Progenitor cell of endocrine pancreas (in vitro differentiated cells): ENCODE measurements at places on chromosomes 5 and 9. TPM values are rescaled to one million over a fixed set of nuclear protein-coding genes. Genes with fewer than 3 reads are reported as not detected.
A peak's percentile ranks its signal among the peaks of the same experiment; 100 is the strongest.

DNA sequence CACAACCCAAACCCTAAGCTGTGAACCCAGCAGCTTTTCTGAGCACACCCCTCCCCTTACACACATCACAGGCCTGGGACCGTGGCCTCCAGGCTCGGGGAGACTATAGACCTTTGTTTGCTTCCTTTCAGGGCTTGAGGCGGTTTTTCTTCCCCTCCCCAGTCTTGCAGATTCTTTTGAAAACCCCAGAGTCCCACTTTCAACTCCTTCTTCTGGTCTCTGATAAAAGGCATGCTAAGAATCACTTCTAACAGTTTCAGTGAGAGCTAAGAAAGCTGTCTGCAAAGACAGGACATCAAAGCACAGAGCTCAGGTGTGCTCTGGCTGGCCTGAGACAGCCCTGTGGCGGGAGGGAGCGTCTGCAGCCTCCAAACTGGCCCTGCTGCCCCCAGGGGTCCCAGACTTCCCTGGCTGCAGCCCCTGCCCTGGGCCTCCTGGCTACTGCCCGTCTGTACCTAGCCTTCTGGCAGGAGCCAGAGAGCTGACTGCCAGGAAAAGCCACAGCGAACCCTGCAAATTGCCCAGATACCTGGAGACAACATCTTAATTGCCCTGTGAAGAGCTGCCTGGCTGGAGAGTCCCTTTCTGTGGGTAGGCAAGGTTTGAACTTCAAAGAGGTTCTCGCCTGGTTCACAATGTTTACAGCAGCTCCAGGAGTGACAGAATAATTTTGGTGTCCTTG lies 138.9 kb downstream of the GADD45G start:
- H3K36me3 ChIP-seq: no peaks in the 10 kb centered on the region
- no peak overlapping the region for H3K27ac ChIP-seq
- peaks cover 38% of the 10 kb centered on the region for H3K27me3 ChIP-seq
- H3K4me1 ChIP-seq: peaks cover 3% of the 10 kb centered on the region
- no peak overlapping the region for H3K4me3 ChIP-seq

Gene CYFIP2
- total RNA-seq: 85.1 and 88.5 TPM in 2 replicates

- DNase-seq: no peak
- H3K4me1 ChIP-seq: peaks cover 26% of the 10 kb centered on the region
- H3K27me3 ChIP-seq: no peaks in the 10 kb centered on the region
- peaks cover 9% of the 10 kb centered on the region for H3K36me3 ChIP-seq
- H3K27ac ChIP-seq: peak overlapping the region; percentile 55
- H3K4me3 ChIP-seq: no peak overlapping the region
Measured at GRCh38 chr9:33860200-33860871, 43.4 kb downstream of the UBE2R2 start.

DNA sequence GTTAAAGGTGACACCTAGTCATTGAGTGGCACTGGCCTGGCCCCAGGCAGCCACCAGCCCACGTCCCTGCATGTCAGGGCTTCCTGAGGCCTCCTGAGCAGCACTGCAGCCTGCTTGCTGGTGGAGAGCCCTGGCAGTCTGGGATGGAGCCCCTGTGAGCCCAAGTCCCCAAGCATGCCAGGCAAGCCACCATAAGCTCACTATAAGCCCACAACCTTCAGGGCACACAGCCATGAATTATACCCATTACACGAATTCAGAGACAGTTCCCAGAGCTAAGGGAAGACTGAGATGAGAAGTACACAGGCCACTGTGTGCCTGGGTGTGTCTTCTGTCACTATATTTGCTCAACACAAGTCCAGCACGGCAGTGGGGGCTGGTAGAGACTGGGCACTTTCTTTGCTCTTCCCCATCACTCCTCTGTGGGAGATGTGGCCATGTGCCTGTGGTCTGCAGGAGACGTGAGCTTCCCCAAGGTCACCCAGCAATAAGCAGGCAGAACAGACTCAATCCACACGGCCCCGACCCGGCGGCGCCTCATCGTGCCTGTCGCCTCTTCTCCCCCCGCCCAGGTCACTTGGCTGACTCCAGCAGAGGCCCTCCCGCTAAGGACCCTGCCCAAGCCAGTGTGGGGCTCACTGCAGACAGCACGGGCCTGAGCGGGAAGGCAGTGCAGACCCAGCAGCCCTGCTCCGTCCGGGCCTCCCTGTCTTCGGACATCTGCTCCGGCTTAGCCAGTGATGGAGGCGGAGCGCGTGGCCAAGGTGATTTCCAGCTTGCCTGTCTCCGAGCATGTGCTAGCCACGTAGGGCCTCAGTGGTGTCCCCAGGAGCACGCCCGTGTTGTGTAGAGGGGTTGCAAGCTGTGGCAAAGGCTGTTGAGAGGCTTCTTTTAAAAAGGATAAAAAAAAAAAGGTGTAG lies 114.8 kb downstream of the WNK2 start:
- H3K4me1 ChIP-seq: no peaks in the 10 kb centered on the region
- no peak overlapping the region for H3K4me3 ChIP-seq
- peaks cover 10% of the 10 kb centered on the region for H3K36me3 ChIP-seq
- no peaks in the 10 kb centered on the region for H3K27me3 ChIP-seq

Gene SMIM32
- 0.79 and 1.1 TPM in 2 replicates for total RNA-seq

DNA sequence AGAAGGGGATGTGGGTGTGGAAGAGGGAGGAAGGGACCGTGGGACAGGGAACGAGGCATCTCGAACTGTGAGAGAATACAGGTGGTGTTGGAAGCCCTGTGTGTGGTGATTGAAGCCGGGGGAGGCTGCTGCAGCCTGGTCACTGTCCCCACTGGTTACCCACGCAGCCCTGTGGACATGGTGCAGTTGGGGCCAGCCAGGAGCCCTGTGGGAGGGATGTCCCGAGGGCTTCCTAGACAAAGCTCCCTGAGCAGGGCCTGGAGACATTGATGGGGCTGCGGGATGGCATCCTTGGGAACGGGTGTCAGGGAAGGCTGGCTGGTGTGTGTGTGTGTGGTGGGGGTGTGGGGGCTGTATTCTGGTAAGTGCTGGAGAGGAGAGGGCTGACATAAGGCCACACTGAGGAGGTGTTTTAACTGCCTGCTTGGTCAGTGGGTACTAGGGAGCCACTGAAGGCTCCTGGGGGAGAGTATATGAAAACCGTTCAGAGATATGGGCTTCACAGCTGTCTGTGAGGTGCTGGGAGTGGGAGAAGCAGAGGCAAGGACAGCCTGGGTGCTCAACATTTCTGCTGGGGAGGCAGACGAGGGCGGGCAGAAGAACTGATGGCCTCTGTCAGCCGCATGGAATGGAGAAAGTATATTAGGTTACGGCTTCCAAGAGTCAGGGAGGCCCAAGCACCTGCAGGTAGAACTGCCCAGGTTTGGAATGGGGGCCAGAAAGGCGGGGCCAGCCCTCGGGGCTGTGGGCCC lies 20.0 kb downstream of the WNK2 start:
- no peak overlapping the region for H3K27ac ChIP-seq
- DNase-seq: no peak
- H3K27me3 ChIP-seq: no peaks in the 10 kb centered on the region
- H3K36me3 ChIP-seq: no peaks in the 10 kb centered on the region
- peaks cover 77% of the 10 kb centered on the region for H3K4me1 ChIP-seq

- no peak overlapping the region for H3K4me3 ChIP-seq
- no peak for DNase-seq
Measured at GRCh38 chr5:85397451-85397850, 1012.8 kb upstream of the EDIL3 start.

Gene LRRC19
- not detected in 2 replicates for total RNA-seq

GRCh38 chr5:167576897-167577296 lies 714.5 kb upstream of the WWC1 start:
- DNase-seq: no peak

GRCh38 chr5:72138943-72139521 lies 31.8 kb downstream of the MAP1B start:
- no peak for DNase-seq
- no peaks in the 10 kb centered on the region for H3K27me3 ChIP-seq
- H3K4me3 ChIP-seq: no peak overlapping the region
- H3K4me1 ChIP-seq: peaks cover 3% of the 10 kb centered on the region
- H3K27ac ChIP-seq: no peak overlapping the region

Gene IFNA13
- not detected in 2 replicates for total RNA-seq

DNA sequence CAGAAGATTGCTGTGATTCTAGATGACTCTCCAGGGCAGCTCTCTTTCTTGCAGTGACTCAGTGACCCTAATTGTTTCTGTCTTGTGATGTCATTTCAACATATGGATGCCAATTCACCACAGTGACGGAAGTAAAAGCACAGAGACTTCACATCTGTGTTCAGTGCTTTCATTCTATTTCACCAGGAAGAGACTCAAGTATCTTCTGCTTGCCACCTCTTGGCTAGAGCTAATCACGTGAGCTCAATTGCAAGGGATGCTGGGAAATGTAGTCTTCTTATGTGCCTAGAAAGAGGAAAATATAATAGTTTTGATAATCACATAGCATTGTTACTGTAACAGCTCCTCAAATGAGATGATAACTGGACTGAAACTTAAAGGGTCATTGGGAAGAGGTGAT lies 453.3 kb upstream of the KLF4 start:
- H3K27me3 ChIP-seq: peaks cover 77% of the 10 kb centered on the region
- no peaks in the 10 kb centered on the region for H3K36me3 ChIP-seq
- H3K4me1 ChIP-seq: peaks cover 7% of the 10 kb centered on the region
- no peak overlapping the region for H3K4me3 ChIP-seq

DNA sequence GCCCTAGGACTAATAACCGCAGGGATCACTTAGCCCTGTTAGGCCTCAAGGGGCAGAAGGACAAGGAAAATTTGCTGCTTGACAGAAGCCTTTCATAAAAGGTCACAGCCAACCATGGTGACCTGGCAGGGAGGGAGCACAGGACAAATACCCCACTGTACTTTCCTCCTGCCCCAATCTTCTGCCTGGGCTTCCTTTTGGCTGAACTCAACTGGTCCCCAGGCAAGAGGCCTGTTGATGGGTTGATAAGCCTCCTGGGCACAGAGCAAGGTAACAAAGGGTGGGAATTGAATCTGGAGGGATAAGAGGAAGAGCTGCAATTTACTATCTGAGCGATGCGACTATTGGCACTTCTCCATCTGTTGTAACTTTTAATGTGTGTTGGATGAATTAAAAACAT lies 392.9 kb downstream of the RASEF start:
- no peak overlapping the region for H3K4me3 ChIP-seq
- H3K36me3 ChIP-seq: no peaks in the 10 kb centered on the region
- H3K27me3 ChIP-seq: peaks cover 2% of the 10 kb centered on the region
- peaks cover 10% of the 10 kb centered on the region for H3K4me1 ChIP-seq

- DNase-seq: no peak
- peaks cover 27% of the 10 kb centered on the region for H3K4me1 ChIP-seq
- H3K27ac ChIP-seq: no peak overlapping the region
- no peak overlapping the region for H3K4me3 ChIP-seq
- no peaks in the 10 kb centered on the region for H3K27me3 ChIP-seq
Measured at GRCh38 chr9:98790134-98790841, 6.1 kb downstream of the ANKS6 start.
